ENCODE measurements at places on chromosomes 3 and 15.

DNA sequence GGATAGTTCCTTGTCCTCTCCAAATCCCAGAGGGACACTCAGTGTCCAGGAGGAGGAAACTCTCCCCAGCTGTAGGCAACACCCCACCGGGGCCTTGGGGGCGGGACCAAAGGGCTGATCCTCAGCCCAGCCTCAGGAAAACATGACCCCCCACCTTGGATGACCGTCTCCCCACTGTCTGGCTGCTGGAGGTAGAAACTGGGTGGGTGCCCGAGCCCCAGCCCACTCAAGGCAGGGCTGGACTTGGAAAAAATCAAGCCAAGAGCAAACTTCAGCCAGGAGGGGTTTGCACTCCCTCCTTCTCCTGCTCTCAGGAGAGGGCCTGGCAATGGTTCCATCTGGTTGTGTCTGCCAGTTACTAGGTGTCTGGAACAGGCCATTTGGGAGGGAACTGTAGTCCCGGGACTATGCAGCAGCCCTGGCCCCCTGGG, 3.6 kb upstream of the RASL12 start:
- DNase-seq = no peak

DNA sequence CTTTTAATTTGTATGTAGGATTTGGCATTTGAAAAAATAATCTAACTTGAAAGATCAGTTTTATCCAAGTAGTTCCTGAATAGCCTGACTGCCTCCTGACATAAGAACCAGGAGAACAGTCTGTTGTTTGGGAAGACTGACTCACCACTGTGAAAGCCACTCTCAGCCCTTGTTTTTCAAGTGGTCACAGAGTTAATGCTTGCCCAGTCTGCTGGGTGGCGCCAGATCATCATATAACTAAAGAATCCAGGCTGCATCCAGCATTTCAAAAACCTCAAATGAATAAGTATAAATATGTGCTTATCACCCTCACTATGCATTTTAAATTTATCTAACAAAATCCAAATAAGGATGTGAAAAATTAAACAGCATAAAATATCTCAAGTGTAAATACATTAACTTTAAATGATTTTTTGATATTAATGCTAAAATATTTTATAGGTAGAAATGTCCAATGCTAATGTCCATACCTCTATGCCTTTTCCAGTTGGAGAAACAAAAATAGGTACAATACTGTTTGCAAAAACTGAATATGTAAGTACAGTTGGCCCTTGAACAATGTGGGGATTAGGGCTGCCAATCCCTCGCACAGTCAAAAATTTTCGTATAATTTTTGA, 26.9 kb upstream of the ZBBX start:
- DNase-seq = no peak

GRCh38 chr3:159441279-159441678, 547.4 kb upstream of the IL12A start:
- no peak for DNase-seq

GRCh38 chr15:58227706-58228543, 89.7 kb downstream of the AQP9 start:
- peak; percentile 46 for DNase-seq

GRCh38 chr3:140395134-140396075, 282.5 kb upstream of the TRIM42 start:
- no peak for DNase-seq

DNA sequence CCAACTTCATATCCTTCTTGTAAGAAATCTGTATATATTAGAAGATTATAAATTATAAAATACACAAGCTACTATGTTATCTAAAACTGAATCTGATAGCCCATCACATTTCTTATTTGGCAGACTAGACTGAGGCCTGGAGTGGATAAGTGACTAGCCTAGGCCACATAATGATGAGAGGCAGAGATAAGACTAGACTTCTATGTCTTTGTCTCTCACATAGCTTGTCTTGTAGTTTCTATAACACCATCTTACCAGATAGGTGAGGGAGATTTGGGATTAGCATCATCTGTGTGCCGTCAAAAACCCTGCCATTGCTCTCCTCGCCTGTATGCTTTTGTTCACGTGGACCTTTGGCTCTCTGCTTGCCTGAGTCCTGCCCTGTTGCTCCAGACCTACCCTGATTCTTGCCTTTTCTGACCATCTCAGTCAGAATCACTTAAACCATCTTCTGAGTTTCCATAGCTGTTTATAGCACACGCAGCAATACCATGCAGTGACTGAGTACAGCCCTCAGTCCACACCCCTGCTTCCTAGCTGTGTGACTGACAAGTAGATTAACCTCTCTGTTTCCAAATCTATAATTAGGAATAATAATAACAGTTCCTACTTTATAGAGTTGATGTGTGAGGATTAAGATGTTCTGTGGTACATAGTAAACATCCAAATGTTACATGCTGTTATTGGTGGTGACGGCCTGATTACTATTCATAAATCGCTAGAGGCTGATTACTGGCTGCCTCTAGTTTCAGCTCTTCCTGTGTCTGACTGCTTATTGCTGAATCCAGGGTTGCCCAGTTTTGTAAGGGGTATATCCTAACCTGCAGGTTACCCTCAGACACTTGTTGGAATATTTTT, 49.7 kb downstream of the PDE8A start:
- no peak for DNase-seq

- DNase-seq = no peak
Observed at GRCh38 chr3:151009430-151009829, 36.9 kb upstream of the CLRN1 start.

DNA sequence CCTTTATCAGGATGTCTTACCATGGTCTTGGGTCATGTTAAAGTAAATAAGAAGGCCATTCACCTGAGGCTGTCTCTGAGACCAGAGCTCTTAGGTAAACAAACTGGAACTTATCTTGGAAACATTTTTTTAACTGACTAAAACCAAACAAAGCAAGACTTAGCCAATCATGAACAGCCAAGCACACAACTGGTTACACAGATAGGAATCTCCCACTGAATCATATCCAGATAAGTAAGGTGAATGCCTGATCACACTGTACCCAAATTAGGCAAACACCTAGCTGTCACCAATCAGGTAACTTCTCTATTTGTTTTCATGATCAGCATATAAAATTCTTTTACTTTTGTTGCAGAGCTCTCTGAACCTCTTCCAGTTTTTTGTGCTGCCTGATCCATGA, 205.4 kb downstream of the CNTN3 start:
- DNase-seq = no peak

DNA sequence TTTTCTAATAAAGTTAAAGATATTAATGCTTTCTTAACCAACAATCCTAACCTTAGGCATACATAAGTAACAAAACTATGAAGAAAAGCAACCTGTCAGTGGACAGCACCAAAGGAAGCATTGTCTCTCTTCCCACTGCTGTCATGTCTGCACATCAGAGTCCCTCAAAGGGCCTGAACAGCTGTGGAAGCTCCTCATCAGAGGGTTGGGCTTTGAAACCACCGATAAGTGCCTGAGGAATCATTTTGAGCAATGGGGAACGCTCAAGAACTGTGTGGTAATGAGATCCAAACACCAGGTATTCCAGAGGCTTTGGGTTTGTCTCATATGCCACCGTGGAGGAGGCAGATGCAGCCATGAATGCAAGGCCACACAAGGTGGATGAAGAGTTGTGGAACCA, 182.5 kb downstream of the FMN1 start:
- DNase-seq = no peak

GRCh38 chr15:42593143-42593542, 17.7 kb downstream of the STARD9 start:
- DNase-seq = no peak

- no peak for DNase-seq
Observed at GRCh38 chr3:113769551-113769950, 22.7 kb downstream of the ATP6V1A start.

- no peak for DNase-seq
Observed at GRCh38 chr15:83243634-83244033, 36.0 kb upstream of the HDGFL3 start.

GRCh38 chr3:143103652-143104051, 15.9 kb upstream of the CHST2 start:
- DNase-seq = no peak

GRCh38 chr3:13045241-13045903, 27.9 kb downstream of the IQSEC1 start:
- DNase-seq = no peak

GRCh38 chr3:14758297-14758696, 60.5 kb upstream of the FGD5 start:
- no peak for DNase-seq

DNA sequence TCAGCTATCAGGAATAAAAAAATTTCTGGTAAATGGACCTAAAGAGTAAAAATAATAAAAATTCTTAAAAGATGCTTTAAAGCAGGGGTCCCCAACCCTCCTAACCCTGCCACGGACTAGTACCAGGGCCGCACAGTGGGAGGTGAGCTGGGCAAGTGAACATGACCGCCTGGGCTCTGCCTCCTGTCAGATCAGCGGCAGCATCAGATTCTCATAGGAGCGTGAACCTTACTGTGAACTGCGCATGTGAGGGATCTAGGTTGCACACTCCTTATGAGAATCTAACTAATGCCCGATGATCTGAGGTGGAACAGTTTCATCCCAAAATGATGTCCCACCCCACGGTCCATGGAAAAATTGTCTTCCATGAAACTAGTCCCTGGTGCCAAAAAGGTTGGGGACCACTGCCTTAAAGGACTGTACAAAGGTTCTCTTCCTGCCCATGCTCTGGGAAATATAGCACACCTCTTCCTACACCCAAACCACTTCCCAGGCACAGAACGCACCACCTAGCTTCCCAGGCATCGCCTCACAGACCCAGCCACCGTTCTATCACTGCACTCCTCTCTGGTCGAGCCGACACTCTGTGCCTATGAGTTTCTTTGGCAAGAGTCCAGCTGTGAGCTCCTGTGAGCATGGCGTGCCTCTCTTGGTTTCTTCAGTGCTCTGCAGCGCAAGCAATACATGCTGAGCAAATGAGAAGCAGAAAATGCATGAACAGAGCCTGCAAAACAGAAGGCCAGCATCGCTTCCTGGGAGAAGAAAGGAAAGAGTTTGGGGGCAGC, 104.9 kb downstream of the OCA2 start:
- no peak for DNase-seq

DNA sequence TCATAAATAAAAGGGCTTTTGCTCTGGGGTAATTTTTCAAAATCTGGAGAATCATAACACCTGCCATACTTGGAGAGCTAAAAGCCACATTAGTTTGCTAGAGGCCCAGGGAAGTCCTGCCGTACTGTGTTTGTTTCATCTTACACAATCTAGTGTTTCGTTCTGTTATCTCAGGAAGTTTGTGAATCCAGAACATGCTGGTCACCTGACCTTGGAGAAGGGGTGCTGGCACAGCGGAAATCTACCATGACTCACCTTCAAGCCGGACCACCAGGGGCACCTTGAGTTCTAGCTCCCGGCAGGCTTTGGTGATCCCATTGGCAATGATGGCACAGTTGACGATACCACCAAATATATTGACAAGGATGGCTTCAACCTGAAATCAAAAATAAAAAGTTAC, 253.9 kb downstream of the SUCLG2 start:
- DNase-seq = no peak

DNA sequence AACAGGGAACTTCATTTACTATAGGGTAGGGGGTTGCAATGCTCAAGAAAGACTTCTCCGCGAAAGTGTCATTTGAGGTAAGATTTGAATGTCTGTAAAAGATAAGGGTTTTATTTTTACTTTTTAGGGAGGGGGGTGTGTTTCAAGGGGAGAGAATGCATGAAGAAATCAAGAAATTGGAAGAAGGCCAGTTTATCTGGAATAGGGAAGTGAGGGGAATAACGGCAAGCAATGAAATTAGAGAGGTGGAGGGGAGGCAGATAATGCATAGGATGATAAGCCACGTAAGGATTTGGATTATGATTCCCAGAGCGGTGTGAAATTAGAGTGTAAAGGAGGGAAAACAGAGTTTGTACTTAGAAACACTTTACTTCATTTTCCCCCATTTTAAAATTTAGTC, 63.0 kb upstream of the MB21D2 start:
- DNase-seq = no peak

- peak; percentile 54 for DNase-seq
Observed at GRCh38 chr3:33831053-33831452, 32.6 kb downstream of the PDCD6IP start.

- no peak for DNase-seq
Observed at GRCh38 chr3:128195802-128196201, 42.5 kb downstream of the EEFSEC start.

DNA sequence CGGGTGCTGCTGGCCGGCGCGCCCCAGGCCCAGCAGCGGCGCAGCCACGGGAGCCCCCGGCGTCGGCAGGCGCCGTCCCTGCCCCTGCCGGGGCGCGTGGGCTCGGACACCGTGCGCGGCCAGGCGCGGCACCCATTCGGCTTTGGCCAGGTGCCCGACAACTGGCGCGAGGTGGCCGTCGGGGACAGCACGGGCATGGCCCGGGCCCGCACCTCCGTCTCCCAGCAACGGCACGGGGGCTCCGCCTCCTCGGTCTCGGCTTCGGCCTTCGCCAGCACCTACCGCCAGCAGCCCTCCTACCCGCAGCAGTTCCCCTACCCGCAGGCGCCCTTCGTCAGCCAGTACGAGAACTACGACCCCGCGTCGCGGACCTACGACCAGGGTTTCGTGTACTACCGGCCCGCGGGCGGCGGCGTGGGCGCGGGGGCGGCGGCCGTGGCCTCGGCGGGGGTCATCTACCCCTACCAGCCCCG, 777 bp downstream of the LOXL1 start:
- DNase-seq = no peak

DNA sequence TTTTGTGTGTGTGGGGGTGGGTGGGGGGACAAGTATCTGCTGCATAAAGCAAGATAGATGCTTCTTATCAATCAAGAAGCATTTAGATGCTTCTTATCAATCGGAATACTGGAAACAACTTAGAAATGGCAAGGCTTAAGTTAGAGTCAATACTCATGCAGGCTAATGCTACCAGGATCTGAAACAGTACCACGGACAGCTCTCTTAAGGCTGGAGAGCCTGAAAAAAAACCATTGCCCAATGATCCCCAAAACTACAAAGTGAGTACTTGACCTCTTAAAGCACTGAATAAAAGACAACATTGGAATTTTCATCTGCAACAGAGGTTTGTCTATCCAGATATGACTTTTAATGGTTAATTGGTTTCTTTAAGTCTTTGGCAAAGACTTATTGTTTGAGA, 262.3 kb downstream of the GAP43 start:
- DNase-seq = no peak

- DNase-seq = no peak
Observed at GRCh38 chr3:26559227-26559626, 63.3 kb upstream of the LRRC3B start.

- no peak for DNase-seq
Observed at GRCh38 chr3:23430781-23431398, 227.8 kb downstream of the UBE2E2 start.

DNA sequence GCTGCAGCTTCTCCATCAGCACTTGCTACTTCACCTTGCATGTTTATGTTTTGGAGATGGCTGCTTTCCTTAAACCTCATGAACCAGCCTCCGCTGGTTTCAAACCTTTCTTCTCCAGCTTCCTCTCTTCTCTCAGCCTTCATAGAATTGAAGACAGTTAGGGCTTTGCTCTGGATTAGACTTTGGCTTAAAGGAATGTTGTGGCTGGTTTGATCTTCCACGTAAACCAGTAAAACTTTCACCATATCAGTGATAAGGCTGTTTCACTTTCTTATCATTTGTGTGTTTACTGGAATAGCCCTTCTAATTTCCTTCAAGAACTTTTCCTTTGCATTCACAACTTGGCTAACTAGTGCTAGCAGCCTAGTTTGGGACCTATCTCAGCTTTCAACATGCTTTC, 11.7 kb upstream of the GNAT1 start:
- no peak for DNase-seq

- no peak for DNase-seq
Observed at GRCh38 chr3:172953571-172953970, 187.5 kb downstream of the SPATA16 start.

GRCh38 chr15:85534031-85534430, 153.6 kb downstream of the AKAP13 start:
- no peak for DNase-seq

Data from AG09309 (cell line).